ENCODE measurements at places on chromosomes 7 and 10.

GRCh38 chr10:77798940-77799339 is 127.6 kb downstream of the DLG5 start:
- no peak for DNase-seq

DNA sequence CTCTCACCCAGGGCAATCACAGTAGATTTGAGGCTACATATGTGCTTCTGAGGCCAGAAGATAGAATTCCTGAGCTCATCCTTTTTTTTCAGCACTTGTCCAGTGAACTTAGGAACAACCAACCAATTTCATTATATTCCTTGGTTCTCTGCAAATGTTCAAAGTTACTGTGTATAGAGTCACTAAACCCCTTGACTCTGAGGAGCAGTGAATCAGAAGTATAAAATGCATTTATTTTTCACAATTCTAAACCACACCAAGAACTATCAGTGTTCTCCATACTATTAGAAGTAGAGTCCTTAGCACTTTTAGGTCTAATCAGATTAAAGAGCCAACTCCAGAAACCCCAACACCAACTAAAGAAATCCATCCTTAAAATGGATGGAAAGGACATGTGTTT is 19.6 kb upstream of the PAPSS2 start:
- DNase-seq = no peak

GRCh38 chr7:50687096-50687495 is 95.6 kb downstream of the GRB10 start:
- DNase-seq = no peak

DNA sequence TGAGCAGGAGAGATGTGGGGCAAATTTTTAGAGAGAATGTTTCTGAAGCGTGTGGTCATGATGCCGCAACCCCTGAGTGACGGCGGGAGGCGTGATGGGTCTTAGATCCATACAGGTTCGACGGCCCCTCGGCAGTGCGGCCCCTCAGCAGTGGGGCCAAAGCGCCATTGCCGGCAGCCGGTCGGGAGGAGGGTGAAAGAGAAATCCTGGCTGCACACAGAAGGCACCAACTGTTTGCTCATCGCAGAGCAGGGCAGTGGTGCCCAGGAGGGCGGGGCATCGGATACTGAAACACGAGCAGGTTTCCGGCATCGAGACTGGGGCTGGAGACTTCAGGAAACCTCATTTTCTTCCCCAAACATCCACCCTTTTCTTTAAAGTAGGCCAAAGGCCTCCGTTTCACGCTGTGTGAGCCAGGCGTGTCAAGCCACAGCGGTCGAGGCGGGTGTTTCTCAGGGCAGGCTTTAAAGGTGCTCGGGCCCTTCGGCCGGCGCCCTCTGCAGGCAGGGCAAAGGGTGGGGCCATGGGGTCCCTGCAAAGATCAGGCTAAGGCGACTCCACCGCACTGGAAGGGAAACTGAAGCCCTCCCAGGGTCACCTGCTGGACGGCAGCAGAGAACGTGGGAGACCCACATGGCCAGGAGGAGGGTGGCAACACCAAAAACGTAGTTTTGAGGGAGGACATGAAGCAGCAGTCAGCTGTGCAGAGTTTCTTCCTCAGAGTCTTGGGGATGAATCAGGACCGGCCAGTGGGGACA is 42.0 kb upstream of the PPP2R2D start:
- DNase-seq = no peak

- no peak for DNase-seq
Observed at GRCh38 chr7:104207348-104207730, 474 bp downstream of the ORC5 start.

DNA sequence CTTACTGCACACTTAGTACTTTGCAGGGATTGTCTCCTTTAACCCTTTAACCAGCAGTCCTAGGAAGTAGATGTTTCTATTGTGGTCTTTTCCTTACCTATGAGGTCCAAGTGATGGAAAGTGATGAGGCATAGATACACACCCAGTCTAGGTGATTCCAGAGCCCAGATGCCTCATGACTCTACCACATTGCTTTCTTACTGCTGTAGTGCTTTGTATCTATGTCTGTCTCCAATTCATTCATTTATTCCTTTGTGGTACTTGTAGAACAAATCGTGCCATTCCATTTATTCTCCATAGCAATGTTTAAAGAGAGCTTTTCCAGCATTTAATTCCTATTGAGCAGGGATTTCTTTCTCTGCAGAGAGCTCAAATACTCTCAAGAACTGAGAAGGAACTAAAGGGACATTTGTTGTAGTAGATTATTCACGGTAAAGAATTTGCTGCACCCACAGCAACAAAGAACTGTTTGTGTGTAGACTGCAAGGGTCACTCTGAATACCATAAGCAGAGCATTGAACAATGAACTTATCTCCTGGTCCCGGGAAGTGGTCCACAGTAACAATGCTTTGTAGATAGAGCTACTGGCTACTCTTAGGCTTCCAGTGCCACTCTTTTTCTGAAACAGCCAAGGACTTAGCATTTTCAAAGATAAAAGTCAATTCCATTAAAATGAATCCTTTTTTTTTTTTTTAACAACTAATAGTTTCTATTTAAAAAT is 337.0 kb downstream of the PTEN start:
- DNase-seq = no peak

DNA sequence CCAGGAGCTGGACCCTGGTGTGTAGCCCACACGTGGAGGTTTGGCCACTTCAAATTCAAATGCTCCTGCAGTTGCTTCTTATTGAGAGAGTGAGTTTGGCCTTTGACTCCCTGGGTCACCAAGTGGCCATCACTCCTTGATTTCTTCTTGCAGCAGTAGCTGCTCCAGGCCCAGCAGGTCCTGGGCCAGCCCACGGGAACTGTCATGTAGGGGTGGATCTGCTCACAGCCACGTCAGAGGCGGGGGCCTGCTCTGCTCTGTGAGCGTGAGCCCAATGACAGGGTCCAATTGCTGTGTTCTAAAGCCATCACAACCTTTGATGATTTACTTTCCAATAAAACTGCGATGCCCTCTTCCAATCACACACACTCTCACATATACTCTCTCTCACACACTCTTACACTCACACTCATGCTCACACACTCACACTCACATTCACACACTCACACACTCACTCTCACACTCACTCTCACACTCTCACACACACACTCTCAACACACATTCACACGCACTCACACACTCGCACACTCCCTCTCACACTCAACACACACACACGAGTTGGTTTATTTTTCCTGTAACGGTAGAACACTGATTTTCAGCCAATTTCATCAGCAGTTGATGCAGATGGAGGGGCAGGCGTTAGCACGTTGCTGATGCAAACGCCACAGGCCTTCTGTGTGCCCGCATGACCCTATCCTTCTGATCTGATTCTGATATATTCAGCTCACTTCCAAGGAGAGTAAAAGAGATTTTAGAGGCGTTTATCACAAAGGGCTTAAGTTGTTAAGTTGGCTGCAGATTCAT is 210.7 kb upstream of the PPP2R2D start:
- no peak for DNase-seq

DNA sequence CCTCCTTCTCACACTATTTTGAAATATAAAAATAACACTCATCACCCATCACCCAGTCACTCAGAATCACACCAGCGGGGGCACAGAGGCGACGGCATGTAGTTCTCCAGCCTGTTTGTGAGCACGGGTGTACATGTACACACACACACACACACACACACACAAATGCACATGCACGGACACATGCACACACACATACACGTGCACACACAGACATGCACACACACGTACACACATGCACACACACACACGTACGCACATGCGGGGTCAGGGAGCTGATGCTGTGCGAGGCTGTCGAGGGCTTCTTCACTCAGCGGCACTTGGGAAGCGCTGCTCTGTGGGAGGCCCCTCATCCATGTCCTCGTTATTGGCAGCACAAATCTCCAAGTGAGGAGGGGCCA is 178.8 kb downstream of the ELFN1 start:
- no peak for DNase-seq

DNA sequence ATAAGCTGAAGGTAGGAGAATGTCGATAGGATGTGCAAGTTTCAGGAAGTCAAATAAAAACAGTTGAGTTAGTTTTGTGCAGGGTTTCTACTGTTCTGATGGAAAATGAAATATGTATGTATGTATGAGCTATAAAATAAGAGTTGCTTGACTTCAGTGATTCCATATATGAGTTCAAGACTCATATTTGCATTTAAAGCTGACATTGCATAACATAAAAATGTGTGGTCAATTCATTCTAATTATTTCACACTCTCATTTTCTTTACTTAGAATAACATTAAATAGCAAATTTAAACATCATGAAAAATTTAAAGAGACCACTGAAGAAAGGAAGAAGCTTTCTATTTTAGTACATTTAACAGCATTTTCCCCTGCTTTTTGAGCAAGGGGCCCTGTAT is 37.8 kb downstream of the IFIT5 start:
- no peak for DNase-seq

DNA sequence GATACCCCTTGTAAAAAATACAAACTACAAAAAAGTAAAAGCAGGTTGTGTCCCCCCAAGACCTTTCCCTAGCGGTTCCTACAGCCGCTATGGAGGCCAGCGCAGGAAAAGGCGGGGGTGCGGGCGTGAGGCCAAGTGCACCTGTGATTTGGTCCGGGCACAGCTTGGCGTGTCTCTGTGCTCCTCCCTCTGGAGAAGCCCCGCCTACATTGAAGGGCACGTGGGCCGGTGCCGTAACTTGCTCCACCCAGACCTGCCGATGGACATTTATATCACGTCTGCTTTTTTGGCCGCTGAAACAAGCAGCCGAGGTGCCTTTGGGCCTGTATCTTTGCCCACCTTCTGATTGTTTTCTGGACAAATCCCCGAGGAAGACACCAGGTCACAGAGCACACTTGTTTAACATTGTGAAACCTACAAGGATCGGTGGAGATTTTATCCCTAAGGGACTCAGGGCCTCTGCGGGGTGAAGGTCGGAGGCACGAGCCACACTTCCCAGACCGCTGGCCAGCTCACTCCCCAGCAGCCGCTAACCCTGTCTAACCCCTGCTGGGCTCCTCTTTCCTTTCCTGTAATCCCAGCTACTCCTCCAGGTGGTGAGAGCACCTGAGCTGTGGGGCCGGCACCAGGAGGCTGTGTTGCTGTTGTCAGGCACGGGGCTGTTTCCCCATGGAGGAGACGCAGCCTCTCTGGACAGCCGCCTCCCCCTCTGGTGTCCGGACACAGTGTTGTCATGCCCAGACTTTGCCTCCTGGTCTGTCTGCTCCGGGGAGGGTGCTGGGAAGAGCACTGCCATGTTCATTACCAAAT is 18.8 kb upstream of the INPP5A start:
- no peak for DNase-seq

GRCh38 chr7:121872831-121873288 is at the start of gene PTPRZ1:
Gene PTPRZ1, plus strand, starts transcription at chr7:121873161. Its CDS starts 339 bp downstream, at chr7:121873500.
- no peak for DNase-seq

DNA sequence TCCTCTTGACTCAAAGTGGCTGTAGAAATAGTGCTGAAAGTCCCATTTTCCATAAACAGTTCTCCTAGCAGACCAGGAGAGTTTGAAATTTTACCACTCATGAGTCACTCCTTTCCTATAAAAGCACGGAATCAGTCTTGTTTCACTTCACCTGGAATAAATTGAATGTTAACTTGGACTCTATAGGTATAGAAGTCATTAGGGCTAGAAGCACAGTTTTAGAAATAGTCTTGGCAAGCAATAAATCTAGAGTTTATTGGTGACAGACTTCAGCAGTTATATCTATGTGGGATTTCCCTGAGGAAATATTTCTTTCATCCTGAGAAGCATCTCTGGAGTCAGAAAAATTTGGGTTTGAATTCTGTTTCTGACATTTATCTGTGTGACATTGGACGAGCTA is 212.4 kb downstream of the RNLS start:
- DNase-seq = no peak

- DNase-seq = no peak
Observed at GRCh38 chr7:130178251-130178650, 27.0 kb downstream of the TMEM209 start.

DNA sequence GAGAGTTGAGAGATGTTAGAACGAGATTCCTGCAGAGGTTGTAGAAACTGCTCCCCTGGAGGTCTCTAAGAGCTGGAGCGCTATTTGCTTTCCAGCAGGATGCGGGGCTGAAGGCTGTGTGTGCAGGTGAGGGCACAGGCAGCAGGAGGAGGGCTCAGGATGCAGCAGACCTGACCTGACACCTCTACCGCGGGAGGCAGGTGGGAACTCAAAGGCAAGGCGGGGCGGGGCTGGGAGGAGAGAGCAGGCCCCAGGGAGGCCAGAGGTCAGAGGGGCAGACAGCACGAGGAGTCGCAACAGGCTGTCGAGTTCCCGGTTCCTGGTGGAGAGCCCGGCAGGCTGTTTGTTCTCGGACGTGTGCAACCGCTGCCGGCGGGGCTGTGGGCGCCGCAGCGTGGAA is 7.9 kb upstream of the CRTAC1 start:
- DNase-seq = no peak

DNA sequence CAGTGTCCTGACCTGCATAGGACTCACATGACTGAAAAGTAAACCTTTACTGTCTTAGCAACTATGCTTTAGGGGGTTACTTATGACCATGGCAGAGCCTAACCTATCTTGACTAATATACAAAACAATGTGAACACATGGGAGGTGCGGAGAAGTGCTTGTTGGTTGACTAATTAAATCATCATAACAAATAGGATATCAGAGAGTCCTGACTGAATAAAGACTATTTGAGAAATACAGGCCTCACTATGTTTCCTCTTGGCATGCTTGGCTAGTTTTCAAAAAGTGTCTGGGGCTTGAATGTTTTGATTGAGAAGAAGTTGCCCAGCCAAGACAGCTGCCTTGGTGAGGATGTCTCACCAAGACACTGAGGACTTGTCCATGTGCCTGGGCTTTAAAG is 104.4 kb upstream of the PHYHIPL start:
- no peak for DNase-seq

DNA sequence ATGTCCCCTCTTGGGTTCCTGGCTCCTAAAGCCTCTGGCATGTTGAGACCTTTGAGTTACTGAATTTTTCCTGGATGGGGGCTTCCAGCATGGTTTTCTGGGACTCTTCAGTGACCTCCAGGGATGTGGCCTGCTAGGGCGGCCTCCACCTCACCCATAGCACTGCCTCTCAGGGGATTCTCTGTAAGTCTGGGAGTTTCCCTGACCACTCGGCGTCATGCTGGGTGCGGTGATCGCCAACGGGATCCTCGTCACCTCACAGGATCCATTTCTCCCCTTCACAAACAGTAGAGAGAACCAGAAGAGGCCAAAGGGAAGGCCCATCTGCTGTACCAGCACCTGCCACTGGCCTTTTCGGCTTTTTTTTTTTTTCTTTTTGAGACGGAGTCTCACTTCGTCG is 84.3 kb downstream of the NPTX2 start:
- DNase-seq = no peak

GRCh38 chr7:157158400-157158799 is 19.7 kb downstream of the UBE3C start:
- DNase-seq = no peak

GRCh38 chr10:17454161-17455014 is at the start of gene ST8SIA6:
Gene ST8SIA6, minus strand, starts transcription at chr10:17454595. Its CDS starts 340 bp downstream, at chr10:17454255.
- DNase-seq = peak; percentile 40

GRCh38 chr7:98902523-98902922 is 24.2 kb downstream of the TRRAP start:
- DNase-seq = no peak

Measured in CD4-positive, alpha-beta T cell treated with Interleukin-6 at 100 ng/mL for 8 hours (primary cell).